ENCODE measurements at places on chromosomes 4 and X.

- no peak for DNase-seq
These were observed 365.9 kb downstream of the INPP4B start for GRCh38 chr4:142480244-142480643.

DNA sequence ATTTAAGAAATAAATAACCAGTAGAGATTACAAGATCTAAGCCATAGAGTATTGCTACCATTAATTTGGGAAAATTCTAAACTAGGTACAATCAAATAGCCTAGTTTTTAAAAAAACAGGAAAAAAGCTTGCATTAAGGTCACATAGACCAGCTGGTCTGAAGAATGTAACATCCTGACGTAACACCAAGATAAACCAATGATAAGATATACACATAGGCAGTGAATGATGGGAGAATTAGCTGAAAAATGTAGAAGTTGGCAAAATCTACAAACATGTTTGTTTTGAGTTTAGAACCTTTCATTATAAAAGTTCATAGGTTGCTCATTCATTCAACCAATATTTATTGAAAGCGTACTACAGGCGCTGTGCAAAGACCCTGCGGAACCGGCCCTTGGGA is 120.0 kb downstream of the SH3RF1 start:
- no peak for DNase-seq

DNA sequence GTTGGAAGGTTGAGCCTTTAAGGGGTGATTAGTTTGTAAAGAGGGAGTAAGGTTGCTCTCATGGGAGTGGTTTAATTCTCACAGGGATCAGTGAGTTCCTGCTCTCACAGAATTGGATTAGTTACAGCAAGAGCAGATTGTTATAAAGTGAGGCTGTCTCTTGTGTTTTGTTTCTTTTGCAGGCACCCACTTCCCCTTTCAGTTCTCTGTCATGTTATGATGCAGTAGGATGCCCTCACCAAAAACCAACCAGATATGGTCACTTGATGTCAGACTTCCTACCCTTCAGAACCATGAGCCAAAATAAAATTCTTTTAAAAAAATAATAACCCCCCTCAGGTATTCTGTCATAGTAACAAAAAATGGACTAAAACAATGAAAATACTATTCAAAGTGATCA is 19.9 kb upstream of the IGSF1 start:
- no peak for DNase-seq

- DNase-seq = no peak
These were observed 144.5 kb downstream of the SMIM20 start for GRCh38 chr4:26058537-26058936.

DNA sequence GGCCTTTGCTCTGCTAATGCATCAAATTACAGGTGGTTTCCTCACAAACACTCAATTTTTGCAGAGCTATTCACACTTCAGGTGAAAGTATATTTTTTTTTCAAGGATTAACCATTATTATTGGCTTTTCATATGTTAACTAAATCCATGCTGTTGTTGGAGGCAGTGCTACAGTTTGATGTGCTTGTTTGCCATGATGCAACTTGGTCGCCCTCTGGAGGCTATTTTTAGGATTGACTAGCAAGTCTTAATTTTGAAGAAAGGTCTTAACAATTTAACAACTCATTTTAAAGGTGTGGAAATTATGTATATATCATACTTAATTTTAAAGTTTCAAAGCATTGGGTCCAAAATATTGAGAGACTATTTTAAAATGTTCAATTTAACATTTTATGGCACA is 168.8 kb upstream of the FAM47A start:
- DNase-seq = no peak

DNA sequence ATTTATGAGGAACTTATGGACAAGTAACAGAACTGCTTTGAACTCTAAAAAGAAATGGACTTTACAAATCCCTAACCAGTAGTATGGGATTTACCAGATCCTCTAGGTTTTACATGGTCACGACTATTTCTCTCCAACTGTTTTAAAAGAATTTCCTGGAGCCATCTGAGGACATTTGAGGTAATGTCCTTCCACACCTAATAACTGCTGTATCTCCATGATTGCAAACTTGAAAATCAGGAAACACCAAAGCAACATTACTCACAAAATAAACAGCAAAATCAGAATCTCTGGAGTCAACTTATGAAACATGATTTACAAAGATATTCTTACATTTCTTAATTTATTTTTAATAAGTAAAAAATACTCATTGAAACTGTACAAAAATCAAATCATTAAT is 58.0 kb downstream of the STAP1 start:
- DNase-seq = no peak

DNA sequence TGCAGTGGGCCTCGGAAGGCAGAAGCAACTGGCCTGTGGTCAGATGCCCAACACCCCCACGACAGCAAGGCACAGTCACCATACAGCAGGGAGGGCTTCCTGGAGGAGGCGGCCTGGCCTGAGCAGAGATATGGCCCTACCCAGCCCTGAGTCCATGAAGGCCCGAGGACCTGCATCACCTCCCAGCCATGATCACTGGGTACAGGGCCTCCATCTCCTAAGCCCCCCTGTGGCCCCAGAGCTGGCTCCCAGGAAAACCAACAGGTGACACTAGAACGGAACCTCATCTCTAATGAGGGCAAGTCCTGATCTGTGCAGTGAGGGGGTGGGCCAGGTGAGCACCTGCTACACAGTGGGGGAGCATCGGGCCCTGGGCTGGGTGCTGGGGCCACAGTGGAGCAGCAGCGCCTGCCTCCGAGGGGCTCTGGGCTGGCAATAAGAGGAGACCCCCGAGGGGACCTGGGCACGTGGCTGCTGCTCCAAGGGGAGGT is 26.2 kb upstream of the MXD4 start:
- no peak for DNase-seq

- no peak for DNase-seq
These were observed 100.2 kb upstream of the GRIA3 start for GRCh38 chrX:123083924-123084323.

DNA sequence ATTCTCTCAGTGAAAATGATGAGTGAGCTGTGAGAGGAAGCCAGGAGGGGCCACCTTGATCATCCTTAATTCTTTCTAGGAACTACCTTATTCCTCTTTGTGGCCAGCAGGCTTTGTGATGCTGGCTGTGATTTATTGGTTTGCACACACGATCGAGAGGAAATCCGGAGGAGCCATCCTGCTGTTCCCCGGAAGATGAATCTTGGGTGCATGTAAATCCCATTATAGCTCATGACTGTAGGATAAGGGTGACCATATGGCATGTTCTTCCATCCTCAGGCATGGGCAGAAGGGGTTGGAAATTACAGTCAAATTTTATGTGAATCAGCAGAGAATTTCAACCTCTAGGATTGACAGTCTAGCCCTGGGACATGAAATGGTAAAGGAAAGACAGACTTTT is 254.5 kb downstream of the UNC5C start:
- DNase-seq = no peak

GRCh38 chr4:153528705-153529485 is 62.7 kb downstream of the TMEM131L start:
- no peak for DNase-seq

DNA sequence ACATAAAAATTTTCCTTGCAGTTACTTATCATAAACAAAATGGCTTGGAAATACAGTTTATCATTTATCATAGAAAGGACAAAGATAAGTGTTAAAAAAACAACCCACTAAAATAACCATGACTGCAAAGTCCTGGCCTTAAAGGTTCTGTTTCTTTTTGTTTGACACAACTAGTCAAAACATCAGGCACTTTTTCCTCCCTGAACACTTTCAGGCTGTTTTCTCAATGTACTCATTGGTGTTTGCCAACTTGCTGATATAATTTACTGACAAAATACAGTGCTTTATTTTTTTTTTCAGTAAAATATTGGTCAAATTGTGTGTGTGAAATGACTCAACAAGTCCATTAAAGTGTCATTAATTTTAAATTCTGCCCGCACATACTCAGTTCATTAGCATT is 156.6 kb downstream of the ADGRL3 start:
- DNase-seq = no peak

DNA sequence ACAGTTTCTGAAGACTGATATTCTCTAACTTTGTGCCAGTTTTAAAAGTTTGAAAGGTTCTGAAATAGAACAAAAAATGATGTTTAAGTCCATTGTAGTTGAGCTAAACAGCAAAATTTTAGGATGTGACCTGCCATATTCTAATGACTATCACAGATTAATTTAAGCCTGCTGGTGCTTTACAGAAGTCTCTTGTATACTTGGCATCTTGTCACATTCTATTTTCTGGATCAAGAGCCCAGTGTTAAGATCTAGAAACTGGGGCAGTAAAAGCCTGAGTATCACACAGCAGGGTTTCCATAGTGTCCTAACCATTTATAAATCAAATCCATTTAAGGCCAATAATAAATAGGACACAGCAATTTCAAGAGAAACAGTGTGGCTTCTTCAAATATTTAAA is 12.4 kb downstream of the FSTL5 start:
- DNase-seq = no peak

- DNase-seq = no peak
These were observed 20.1 kb downstream of the ARMCX2 start for GRCh38 chrX:101639583-101639982.

DNA sequence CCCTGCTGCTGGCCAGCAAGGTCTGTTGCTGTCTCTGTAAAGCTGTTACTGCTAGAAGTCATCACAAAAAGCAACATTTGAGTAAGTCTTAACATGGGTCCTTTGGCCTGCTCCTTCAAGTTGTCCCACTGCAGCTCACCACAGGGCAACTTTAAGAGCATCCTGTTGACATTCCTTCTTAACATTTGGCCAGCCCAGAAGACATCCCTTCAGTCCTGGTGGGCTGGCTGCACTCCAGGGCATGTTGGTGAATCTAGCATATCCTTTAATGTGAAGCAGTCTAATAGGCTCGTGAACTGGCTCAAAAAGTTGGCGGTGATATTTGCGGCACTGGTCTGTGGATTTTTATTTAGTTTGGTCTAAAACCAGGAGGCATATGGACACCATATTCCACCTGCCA is 92.2 kb upstream of the MAML3 start:
- DNase-seq = no peak

DNA sequence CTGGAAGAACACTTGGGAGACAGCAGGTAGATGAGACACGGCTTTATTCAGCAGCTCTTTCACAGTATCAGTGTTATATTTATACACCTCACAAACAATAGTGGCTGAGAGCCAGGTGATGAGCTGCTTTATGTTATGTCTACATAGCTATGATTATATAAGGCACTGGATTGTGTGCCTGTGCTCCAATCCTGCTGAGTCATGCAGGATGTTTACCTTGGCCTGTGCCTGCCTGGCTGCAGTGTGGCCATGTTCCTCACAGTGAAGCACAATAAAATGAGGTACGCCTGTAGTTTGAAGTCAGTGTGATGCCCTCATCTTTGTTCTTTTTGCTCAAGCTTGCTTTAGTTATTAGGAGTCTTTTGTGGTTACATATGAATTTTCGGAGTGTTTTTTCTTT is 31.3 kb downstream of the CXCL13 start:
- no peak for DNase-seq

DNA sequence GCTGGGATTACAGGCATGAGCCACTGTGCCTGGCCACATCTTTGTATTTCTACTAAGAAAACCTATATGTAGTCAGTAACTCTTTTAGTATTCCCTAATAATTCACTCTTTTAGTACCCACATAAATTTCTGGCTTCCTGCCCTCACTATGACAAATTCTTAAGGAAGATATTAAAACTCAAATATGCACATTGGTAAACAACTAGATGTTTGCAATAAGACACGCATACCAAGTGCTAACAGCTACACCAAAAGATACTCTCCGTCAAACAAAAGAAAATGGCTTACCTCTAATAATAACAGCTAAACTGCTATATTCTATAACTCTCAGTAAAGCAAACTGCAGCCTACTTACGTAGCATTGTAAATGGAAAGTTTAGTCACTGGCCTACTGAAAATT is 6.3 kb downstream of the UBA6 start:
- DNase-seq = no peak

DNA sequence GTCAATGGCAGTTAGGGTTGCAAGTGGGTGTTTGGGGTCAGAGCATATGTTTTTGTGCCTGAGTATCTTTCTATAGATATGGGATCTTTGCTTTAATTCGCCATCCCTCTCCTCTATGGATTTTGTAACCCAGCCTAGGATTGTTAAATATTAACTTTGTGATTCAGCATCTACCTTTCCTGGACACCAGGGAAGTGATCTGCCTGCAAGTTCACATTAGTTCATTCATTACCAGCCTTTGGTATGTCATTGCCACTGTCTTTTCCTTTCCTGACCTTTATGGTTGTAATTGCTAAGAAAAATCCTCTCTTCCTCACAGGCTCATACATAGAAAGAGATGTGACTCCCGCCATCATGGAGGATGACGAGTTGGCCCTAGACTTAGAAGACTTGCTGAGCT is 73.8 kb downstream of the KIT start:
- DNase-seq = no peak

- DNase-seq = no peak
These were observed 92.0 kb downstream of the IRF2 start for GRCh38 chr4:184382189-184382846.

GRCh38 chr4:13711233-13711785 is 83.8 kb upstream of the BOD1L1 start:
- no peak for DNase-seq

GRCh38 chr4:10974371-10974770 is 289.8 kb upstream of the CLNK start:
- DNase-seq = no peak

DNA sequence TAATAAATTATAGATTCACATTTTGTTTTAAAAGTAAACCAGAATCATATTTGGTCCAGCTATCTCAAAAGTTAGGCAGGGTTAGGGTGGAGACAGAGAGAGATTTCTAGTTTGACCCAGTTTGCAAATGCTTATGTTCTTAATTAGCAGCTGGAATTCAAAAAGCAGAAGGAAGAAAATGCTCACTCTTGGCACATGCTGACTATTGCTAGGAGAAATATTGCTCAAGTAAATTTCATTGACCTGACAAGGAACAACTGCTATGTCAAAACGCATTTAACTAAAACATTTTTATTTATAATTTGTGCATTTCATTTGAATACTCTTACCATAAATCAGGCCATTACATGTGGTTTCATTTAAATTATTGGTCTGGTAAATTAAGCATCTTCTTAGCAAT is 131.8 kb downstream of the GLRA3 start:
- no peak for DNase-seq

- DNase-seq = no peak
These were observed 25.8 kb downstream of the PIN4 start for GRCh38 chrX:72207366-72207765.

GRCh38 chrX:7119950-7120877 is 27.3 kb upstream of the STS start:
- DNase-seq = no peak

- no peak for DNase-seq
These were observed 71.3 kb downstream of the PAK3 start for GRCh38 chrX:111167334-111167733.

DNA sequence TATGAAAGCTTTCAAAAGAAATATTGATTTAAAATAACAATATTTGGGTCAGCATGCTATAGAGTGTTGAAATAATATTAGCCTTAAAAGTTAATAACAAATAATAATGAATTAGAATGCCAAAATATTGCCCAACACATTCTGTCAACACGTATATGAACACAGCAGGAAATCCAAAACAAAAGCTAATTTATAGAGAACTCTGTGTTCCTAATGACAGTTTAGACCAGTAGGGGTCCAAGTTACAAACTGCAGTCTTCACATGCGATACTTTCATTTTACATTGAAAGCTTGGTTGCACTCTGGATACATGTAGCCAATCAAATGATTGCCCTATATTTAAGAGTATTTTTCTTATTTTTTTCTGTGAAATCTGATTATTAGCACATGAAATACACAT is 274.4 kb downstream of the DCTD start:
- DNase-seq = no peak

Measured in activated CD4-positive, alpha-beta T cell treated with anti-CD3 and anti-CD28 coated beads, Interleukin-2, amount 50 U/mL, for 4 hours (primary cell).